Hypothalamus (tissue), 51 donors: ENCODE measurements at places on chromosomes 2 and 18.
A peak's percentile ranks its signal among the peaks of the same experiment; 100 is the strongest.

DNA sequence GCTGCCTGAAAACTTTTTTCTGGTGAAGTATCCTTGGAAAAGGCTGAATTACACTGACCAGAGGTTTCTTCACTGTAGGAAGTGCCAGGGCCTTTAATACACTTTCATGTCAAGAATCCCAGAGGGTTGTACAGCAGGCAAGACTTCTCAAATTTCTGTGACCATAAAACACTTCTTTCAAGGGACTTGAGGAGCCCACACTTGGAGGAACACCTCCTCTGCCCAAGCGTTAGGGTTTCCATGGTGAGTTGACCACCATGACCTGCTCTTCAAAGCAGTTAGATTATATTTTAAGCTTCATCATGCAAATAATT is 12.9 kb upstream of the SALL3 start:
- DNase-seq: no peak

- no peak for DNase-seq
Measured at GRCh38 chr2:47031909-47032668, 116.5 kb upstream of the MCFD2 start.

GRCh38 chr2:19352946-19353720 is 5.3 kb downstream of the OSR1 start:
- DNase-seq: no peak

- peak; percentile 17 for DNase-seq
Measured at GRCh38 chr2:36376319-36376765, 20.8 kb downstream of the CRIM1 start.

DNA sequence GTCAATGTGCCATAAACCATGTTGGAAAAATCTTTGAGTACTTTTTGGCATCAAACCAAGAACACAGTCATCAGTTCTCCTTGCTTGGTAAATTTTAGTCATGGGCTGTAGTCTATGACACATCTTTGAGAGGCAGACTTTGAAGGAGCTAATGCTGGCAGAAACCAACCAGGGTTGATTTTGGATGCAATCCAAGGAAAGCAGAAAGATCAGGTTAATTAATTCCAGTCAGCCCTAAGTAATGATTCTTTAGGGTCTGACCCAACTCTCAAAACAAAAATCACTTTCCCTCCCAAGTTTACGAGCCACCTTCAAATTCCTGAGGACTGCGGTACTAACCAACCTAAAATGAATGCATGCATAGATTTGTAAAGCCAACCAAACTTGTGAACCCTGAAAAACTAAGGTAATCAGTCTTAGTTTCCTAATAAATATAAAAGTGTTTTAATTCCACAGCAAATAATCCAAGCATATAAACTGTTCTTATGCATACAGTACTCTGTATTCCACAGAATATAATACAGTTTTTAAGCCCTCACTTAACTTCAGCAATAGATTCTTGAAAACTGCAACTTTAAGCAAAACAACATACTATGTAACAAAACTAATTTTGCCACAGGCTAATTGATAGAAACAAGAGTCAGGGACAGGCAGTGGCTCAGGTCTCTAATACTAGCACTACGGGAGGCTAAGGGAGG is 22.0 kb downstream of the AP1S3 start:
- DNase-seq: no peak

DNA sequence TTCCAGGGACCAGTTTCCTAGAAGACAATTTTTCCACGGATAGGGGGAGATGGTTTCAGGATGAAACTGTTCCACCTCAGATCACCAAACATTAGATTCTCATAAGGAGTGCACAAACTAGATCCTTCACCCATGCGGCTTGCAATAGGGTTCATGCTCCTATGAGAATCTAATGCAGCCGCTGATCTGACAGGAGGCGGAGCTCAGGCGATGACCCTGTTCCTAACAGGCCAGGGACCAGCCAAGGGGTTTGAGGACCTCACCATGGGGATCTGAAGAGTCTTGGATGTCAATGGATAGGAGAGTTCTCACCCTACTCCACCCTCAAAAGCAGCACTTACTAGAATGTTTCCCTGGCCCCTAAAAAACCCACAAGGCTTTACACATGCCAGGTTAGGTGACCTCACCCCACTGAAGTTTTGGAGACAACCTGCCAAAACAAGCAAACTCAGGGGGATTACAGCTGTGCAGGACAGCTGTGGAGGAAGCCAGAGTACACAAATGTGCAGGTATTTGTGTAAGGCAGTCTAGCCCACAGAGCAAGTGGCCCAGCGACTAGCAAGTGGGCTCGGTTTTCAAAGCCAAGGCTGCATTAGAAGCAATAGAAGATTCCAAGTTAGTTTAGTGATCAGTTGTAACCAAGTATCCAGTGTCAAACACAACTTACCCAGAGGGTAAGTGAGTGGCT is 3.9 kb downstream of the EVA1A start:
- no peak for DNase-seq

GRCh38 chr2:9388950-9389911 is 34.1 kb downstream of the ITGB1BP1 start:
- DNase-seq: no peak

DNA sequence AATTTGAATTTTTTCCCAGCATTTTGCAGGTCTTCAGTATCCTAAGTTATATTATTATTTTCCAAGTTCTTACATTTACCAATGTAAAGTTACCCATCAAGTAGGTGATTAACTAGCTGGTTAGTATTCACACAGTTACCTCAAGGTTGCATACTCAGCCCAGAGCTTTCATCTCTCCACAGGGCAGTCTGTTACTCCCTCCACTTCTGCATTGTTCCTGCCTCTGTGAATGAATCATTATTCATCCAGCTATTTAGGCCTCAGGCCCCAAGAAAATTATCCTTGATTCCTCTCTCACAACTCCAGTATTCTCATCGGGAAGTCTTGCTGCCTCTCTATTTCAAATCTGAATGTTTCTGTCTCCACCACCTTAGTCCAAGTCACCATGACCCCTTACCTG is 92.2 kb downstream of the SMC6 start:
- no peak for DNase-seq

DNA sequence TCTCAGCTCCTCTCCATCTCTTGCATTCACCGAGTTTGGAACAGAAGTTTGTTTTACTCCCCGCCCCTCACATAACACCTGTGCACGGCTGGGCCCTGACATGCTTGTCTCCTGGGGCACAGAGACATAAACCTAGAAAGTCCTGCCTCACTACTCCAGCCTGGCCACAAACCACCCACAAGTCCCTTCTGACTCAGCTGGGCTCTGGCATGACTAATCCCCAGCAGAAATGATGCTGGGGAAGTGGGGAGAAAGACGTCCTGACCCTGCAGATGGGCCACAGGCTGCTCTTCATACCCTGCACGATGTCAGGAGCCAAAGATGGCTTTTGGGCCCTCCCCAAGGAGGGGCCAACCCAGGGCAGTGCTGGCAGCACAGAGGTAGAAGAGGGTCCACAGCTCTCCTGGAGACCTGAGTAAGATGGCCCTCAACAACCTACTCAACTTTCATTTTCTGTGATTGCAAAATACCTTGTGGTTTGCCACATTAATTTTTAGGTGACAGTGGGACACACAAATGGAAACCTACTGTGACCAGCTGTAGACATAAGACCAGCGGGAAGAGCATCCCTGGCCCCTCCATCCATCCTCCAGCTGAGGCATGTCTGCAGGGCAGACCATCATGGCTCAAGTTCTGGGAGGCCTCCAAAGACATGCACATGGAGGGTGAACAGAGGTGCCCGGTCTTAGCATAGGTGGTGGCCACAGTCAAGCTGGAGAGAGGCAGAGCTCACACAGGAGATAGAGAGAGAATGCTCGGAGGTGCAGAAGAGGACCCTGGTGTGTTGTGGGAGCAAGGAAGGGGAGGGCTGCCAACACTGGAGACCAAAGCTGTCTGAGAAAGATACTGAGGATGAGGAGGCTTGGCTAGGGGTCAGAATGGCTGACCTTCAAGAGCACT is 40.0 kb downstream of the DNMT3A start:
- no peak for DNase-seq

DNA sequence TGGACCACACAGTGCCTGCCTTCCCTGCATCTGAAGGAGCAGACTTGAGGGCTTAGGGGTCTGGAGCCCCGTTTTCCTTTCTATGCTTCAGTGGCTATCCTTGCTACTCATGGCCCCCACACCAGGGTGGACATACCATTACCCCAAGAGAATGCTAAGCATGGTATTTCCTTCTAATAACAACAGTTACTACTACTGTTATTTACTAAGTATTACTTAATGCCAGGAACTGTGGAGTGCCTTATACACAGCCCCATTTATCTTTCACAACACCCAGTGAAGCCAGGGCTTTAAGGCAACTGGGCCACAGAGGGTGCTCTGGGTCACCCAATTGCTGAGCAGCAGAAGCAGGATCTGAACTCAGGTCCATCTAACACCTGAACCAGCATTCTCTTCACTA is 5.8 kb upstream of the PAX8 start:
- no peak for DNase-seq
